Cardiac muscle cell (in vitro differentiated cells and primary cell): ENCODE measurements at places on chromosomes 1 and 21. TPM values are rescaled to one million over a fixed set of nuclear protein-coding genes. Genes with fewer than 3 reads are reported as not detected.

Gene ACTL8
- total RNA-seq, result 0.28 TPM in 1 of 2 replicates, not detected in the other

Gene TAS1R3
- 0.81 and 1.1 TPM in 2 replicates for total RNA-seq

- H3K27ac ChIP-seq, result no peak overlapping the region
- no peak overlapping the region for H3K4me3 ChIP-seq
- H3K27me3 ChIP-seq, result no peaks in the 10 kb centered on the region
- no peak for DNase-seq
- H3K4me1 ChIP-seq, result no peaks in the 10 kb centered on the region
- H3K36me3 ChIP-seq, result no peaks in the 10 kb centered on the region
Observed at GRCh38 chr1:19036041-19036812, 79.8 kb upstream of the IFFO2 start.

- no peaks in the 10 kb centered on the region for H3K36me3 ChIP-seq
- peaks cover 40% of the 10 kb centered on the region for H3K27me3 ChIP-seq
Observed at GRCh38 chr1:228740543-228741317, 5.5 kb downstream of the RHOU start.

Gene AMY1C
- 0.12 TPM in 1 of 2 replicates, not detected in the other for total RNA-seq

DNA sequence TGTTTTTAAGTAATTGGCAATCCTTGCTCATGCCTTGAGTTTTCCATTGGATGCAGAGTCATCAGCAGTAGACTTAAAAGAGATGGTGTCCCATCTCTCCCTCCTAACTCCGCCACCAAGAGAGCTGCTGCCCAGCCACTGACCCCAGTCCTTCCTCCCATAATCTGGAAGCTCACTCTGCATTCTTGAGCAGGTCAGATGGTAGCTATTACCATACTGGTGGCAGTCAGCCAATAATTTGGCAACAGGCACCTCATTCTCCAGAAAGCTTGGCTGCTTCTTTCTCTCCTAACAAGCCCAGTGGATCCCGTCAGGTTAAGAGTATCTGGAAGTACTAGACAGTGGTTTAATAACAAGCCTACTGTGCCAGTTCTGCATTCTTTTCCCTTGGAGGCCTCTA is 272.1 kb downstream of the ZNF648 start:
- H3K4me1 ChIP-seq, result no peaks in the 10 kb centered on the region
- H3K27ac ChIP-seq, result no peak overlapping the region
- H3K4me3 ChIP-seq, result no peak overlapping the region
- no peaks in the 10 kb centered on the region for H3K36me3 ChIP-seq
- DNase-seq, result no peak

DNA sequence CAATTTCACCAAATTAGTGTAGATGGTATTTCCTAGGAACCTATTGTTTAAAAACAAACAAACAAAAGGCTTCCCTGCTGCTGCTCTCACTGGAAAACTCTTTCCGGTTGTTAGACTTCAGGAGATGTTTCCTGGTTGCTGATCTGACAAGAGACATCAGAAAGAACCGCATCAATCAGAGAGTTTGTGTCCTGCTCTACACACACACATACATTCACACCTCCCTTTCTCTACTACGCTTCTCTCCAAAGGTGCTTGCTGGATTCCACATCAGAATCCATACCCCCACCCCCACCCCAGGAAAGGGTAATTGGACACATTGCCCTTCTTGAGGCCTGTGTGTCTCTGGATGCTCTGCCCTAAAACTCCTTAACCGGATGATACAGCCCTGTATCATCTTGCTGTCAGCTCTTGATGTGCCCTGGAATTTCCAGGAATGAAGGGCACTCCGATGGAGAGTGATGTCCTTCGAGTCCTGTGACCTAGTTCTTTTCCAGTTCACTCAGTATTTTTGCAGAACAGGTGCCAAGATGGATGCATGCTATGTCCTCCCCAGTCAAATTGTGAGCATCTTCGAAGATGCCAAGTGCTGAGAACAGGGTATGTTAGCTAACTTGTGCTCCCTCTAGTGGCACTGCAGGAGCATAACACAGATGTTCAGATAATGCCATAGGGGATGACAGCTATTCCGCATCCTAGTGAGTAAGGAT is 113.7 kb upstream of the SLC35F3 start:
- no peaks in the 10 kb centered on the region for H3K4me1 ChIP-seq
- H3K27me3 ChIP-seq, result no peaks in the 10 kb centered on the region
- H3K36me3 ChIP-seq, result no peaks in the 10 kb centered on the region
- no peak overlapping the region for H3K27ac ChIP-seq
- peak; percentile 73 for DNase-seq

DNA sequence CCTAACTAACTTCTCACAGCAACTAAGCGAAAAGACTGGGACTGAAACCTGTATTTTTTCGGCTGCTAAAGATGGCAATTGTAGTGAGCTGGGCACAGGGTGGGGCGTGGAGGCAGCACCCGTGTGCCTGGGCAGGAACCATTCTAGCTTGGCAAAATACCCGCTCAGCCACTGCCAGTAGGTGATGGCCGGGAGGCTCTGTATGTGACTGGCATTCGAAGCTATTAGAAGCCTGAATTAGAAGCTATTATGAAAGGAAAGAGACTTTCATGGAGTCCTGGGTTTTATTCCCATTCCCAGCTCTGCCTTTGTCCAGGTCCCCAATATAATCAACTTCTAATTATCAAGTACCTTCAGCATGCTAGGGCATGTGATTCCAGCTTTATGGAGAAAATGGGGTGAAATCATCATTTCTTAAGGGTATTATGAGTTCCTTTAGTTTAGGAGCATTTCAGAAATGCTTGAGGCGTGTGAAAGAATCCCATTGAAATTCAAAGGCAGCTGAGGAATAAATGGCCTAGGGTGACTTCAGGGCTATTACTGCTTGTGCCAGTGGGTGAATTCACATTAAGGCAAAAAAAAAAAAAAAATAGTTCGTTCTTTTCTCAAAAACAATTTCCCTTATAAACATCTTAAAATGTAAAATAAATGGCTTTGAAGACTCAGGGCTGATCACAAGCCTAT is 125.6 kb downstream of the KCNN3 start:
- no peaks in the 10 kb centered on the region for H3K27me3 ChIP-seq
- H3K27ac ChIP-seq, result no peak overlapping the region
- no peak overlapping the region for H3K4me3 ChIP-seq
- H3K4me1 ChIP-seq, result peaks cover 7% of the 10 kb centered on the region

Gene RYR2
- total RNA-seq, result 87.1 and 155 TPM in 2 replicates

Gene KIF14
- total RNA-seq, result 1.3 and 14.2 TPM in 2 replicates

DNA sequence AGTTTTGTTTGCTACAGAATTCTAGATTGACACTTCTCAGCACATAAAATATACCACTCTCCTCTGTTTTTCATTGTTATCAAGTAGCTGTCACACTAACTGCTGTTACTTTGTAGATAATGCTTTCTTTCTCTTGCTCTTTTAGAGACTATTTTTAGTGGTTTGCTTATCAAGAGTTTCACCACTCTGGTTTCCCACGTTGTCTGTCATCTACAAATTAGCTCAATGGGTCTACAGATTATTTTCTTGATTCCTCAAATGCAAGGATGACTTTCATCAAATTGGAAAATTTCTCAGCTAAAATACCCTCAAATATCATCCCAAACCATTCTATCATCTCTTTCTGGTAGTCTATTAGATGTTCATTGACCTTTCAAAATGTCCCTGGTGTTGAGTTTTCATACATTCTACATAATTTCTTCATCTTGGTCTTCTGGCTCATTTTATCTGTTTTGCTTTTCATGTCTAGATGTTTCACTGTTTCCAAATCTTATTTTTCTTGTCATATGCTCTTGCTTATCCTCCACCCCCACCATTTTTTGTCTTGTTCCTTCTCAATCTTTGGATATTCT is 122.5 kb downstream of the TRIM33 start:
- no peaks in the 10 kb centered on the region for H3K27me3 ChIP-seq
- H3K27ac ChIP-seq, result peak overlapping the region; percentile 50
- H3K4me3 ChIP-seq, result no peak overlapping the region
- peaks cover 29% of the 10 kb centered on the region for H3K4me1 ChIP-seq

DNA sequence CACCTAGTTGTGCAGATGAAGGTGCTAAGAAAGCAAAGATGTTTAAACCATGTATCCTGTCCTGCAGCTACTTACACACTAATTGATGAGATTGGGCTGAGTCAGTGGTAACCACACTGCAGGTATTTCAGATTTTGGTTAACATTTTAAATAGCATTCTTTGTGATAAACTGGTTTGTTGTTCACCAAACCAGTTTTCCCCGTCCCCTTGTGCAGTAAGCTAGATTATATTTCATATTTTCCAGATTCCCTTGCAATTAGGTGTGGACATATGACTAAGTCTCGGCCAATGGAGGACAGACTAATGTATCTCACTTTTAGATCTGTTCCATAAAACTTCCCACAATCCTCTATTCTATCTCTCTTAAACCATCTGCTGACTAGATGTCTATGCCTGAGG is 320.4 kb downstream of the RWDD3 start:
- DNase-seq, result no peak
- no peaks in the 10 kb centered on the region for H3K27me3 ChIP-seq
- H3K36me3 ChIP-seq, result no peaks in the 10 kb centered on the region
- H3K27ac ChIP-seq, result no peak overlapping the region
- peaks cover 1% of the 10 kb centered on the region for H3K4me1 ChIP-seq

- H3K27ac ChIP-seq, result no peak overlapping the region
- DNase-seq, result peak; percentile 76
- H3K4me1 ChIP-seq, result no peaks in the 10 kb centered on the region
- H3K4me3 ChIP-seq, result no peak overlapping the region
- H3K36me3 ChIP-seq, result peaks cover 52% of the 10 kb centered on the region
- H3K27me3 ChIP-seq, result no peaks in the 10 kb centered on the region
Observed at GRCh38 chr1:180026556-180026955, 71.9 kb downstream of the CEP350 start.

Gene BMP8A
- total RNA-seq, result 0.09 and 0.46 TPM in 2 replicates

Gene MFSD2A
- total RNA-seq, result 0.88 TPM in 1 of 2 replicates, not detected in the other

DNA sequence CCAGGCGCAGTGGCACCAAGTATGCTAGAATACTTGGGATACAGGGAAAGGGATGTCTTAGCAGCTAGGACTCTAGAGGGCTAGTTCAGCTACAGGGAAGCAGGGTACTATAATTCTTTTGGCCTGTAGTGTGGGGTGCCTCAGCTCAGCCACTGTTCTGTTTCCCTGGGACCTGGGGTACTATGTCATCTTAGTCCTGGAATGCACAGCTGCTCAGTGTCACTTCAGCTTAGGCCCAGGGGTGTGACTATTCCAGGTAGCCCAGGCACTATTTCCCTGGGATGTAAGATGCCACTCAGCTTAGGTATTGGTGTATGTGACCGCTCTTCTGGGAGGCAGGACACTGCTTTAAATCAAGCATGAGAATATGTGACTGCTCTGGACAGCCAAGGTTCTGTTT is 34.1 kb downstream of the RGSL1 start:
- H3K4me1 ChIP-seq, result no peaks in the 10 kb centered on the region
- DNase-seq, result no peak
- no peak overlapping the region for H3K4me3 ChIP-seq
- no peaks in the 10 kb centered on the region for H3K27me3 ChIP-seq
- no peaks in the 10 kb centered on the region for H3K36me3 ChIP-seq

Gene CD34
- total RNA-seq, result 0.04 and 0.27 TPM in 2 replicates

DNA sequence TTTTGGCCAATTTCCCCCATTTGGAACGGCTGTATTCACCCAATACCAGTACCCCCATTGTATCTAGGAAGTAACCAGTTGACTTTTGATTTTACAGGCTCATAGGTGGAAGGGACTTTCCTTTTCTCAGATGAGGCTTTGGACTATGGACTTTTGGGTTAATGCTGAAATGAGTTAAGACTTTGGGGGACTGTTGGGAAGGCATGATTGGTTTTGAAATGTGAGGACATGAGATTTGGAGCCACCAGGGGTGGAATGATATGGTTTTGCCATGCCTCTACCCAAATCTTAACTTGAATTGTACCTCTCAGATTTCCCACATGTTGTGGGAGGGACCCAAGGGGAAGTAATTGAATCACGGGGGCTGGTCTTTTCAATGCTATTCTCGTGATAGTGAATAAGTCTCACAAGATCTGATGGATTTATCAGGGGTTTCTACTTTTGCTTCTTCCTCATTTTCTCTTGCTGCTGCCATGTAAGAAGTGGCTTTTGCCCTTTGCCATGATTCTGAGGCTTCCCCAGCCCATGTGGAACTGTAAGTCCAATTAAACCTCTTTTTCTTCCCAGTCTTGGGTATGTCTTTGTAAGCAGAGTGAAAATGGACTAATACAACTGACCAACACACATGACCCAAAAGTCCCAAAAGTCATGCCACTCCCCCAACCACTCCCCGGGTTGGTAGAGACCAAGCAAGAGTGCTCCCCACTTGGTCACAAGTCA is 35.4 kb upstream of the ZNF496 start:
- H3K27me3 ChIP-seq, result no peaks in the 10 kb centered on the region
- no peak overlapping the region for H3K27ac ChIP-seq
